ENCODE measurements at places on chromosomes 3 and 15. TPM values are rescaled to one million over a fixed set of nuclear protein-coding genes. Genes with fewer than 3 reads are reported as not detected.
A peak's percentile ranks its signal among the peaks of the same experiment; 100 is the strongest.

DNA sequence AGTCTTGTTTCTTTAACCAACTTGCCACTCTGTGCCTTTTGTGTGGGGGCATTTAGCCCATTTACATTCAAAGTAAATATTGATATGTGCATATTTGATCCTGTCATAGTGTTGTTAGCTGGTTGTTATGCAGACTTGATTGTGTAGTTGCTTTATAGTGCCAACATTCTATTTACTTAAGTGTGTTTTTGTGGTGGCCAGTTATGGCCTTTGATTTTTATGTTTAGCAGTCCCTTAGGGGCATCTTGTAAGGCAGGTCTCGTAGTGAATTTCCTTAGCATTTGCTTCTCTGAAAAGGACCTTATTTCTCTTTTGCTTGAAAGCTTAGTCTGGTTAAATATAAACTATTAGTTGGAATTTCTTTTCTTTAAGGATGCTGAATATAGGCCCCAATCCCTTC lies 282.8 kb upstream of the NECTIN3 start:
- no peak for DNase-seq

DNA sequence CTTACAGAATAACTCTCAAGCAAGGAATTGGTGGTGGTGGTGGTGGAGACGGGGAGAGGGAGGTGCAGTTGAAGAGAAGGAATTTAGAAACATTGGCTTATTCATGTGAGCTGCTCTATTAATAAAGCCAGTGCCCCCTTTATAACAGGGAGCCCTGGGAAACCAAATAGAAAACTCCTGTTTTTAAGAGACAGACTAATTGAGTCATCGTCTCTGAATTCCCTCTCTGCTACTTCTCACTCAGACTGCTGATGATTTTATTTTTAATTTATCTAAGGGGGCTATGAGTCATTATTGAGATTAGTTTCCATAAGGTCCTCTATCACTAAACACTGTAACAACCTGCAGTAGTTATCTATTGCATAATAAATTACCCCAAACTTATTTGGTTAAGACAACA lies 145.9 kb upstream of the GALNT15 start:
- no peak for DNase-seq

- DNase-seq, result no peak
Observed at GRCh38 chr3:55592572-55592971, 105.5 kb upstream of the WNT5A start.

DNA sequence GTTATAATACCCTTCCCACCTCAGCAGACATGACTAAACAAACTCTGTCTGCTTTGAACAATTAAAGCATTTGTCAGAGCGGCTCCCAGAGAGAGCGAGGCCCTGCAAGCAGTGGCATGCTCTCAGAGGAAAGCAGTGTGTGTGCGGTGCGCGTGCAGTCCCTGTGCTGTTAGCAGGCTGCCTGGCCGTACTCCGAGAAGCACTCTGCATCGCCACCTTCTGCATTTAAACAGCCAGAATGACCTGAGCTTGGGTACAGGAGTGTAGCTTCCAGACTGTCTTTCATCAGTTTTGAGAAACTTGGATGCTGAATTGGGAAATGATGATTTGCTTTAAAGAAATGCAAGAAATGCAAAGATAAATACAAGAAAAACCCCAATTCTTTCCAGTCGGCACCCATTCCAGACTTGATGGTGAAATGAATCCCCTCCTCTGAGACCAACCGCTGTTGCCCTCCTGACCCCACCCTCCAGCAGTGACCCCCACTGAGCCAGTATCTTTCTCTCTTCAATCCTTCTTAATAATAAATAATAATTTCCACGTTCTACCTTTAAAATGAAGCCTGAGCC lies 113.5 kb downstream of the VGLL4 start:
- peak; percentile 58 for DNase-seq

FBXW12 gene
- 0.32 TPM for total RNA-seq

- DNase-seq, result no peak
Observed at GRCh38 chr15:64235552-64235951, 72.7 kb upstream of the PPIB start.

THSD4 gene
- total RNA-seq, result 75.1 TPM

CCDC39 gene
- total RNA-seq, result not detected
